ENCODE measurements at places on chromosomes 1 and 21.

DNA sequence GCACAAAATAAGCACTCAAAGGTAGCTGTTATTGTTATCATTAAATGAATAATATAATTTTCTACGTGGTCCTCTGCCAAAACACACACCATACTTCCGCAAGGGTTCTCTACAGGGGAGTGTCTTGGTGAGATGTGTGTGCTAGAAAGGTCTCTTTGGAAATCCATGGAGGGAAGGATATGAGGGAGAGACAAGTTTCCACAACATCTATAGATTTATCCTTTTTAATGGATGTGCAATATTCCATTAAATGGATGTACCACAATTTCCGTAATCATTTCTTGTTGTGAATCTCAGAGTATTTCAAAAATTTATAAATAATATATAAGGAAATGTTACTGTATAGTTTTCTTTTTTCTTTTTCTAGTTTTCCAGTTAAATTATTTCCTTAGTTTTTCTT, 2.6 kb upstream of the TNFRSF8 start:
- DNase-seq = no peak

- no peak for DNase-seq
These were observed 14.2 kb downstream of the MTOR start for GRCh38 chr1:11248169-11248568.

GRCh38 chr1:186948535-186948934, 119.8 kb downstream of the PLA2G4A start:
- DNase-seq = no peak

DNA sequence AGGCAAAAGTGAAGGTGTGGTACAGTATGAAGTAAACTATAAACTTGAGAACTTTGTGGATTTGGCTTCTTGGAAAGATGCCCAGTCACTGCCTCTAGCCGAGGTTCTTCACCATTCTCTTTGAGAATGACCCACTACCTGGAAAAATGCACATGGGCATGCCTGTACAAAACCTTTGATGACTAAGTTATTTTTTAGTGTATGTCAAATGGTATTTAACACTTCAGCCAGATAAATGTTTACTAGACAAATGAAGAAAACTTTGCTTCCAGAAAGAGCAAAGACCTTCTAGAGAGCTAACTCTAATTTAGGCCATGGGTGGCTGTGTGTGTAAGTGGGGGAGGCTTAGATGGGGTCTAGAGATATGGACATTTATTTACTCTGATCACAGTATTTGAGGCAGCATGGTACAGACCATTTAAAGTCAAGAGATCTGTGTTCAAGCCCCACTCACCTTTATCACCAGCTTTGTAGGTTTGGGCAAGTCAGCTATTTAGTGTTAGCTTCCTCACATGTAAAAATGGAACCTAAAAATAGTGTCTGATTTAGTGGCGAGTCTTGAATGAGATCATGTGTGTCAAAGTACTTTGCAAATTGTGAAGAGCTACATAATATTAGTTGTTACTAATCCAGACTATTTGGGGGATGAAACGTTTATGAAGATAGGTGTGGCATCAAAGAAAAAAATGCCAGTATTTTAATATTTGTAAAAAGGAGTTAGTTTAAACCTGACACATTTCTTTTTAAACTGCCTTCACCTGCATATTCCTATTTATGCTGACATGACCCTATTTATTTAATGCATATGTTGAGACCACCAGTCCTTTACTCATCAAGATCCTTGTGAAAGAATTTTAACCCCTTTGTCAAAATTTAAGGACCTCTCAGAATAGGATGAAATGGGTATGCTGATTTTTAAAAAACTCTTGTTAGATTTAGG, 20.2 kb downstream of the NFYC start:
- DNase-seq = no peak

- no peak for DNase-seq
These were observed 3.4 kb downstream of the SLC26A9 start for GRCh38 chr1:205939690-205940330.

DNA sequence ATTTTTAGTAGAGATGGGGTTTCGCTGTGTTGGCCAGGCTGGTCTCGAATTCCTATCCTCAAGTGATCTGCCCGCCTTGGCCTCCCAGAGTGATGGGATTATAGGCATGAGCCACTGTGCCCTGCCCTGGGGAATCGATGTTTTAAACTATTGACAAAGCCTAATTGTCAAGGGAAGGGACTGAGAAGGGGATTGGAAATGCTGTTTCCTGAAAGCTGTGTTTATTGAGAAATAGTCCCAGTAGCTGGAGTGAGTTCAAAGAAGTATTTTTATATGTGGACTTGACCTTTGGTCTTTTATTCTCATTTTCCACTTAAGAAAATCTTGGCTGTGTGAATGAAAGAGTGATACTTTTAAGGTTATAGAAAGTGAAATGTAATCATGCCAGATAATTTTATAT, 47.5 kb downstream of the KIF1B start:
- DNase-seq = no peak

All from stimulated activated CD4-positive, alpha-beta T cell treated with anti-CD3 and anti-CD28 coated beads, Interleukin-15, amount 100 ng/mL, for 48 hours (primary cell).